ENCODE measurements at places on chromosomes 3 and 15.
A peak's percentile ranks its signal among the peaks of the same experiment; 100 is the strongest.

DNA sequence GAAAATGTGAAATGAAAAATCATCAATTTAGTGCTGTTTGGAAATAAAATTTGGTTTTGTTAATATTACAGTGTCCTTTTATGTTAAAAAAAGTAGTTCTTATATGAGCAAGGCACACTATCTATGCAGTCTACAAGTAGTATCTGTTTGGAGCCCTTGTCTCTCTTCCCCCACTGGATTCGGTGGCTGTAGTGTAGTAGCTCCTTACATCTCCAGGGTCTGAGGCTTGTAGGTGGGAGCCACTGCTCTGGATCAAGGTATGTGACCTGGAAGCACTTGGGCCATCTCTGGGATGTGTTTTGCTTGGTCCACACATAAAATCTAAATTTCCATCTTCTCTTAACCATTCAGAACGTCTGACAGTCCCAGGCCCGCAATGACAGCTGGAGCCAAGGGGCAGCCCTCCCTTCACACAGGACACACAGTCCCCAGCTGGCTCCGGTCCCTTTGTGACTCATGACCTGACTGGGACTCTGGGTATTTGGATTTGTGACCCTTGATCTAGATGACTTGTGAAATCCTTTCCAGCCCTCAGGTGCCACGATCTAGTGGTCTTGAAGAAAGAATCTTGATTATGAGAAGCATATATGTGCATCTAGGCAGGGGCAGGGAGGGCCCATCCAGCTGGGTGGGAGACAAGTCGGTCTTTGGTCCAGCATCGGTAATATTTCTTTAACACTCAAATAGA, 80.0 kb downstream of the USP13 start:
- no peak for DNase-seq

DNA sequence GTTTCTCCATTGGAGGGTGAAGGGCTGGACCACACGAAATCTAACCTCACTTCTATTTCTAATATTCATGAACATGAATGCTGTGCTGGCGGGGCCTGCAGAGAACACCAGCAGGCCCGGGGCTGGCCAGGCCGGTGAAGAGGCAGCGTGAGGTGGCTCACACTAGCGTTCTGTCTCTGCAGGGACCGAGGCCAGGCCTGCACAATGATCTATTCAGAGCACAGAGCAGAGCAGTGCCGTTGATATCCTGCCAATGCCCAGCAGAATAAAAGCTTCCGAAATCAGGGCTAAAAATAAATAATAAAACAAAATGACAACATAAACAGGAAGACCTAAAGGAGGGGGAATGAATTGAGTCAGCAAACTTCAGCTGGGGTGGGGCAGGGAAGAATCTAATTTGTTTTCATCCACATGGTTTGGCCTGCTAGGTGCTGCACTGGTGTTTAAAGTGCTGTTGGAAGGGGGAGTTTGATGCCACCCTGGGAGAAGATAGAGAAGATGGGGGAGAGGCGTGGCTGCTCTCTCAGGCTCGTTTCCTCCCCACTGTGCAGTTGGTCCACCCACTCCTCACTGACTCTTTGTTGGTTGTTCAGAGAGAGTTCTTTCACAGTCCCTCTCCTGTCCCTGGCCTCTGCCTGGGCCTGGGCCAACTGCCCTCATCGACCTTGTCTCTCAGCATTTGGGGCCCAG, 837.1 kb downstream of the AGBL1 start:
- DNase-seq: no peak

DNA sequence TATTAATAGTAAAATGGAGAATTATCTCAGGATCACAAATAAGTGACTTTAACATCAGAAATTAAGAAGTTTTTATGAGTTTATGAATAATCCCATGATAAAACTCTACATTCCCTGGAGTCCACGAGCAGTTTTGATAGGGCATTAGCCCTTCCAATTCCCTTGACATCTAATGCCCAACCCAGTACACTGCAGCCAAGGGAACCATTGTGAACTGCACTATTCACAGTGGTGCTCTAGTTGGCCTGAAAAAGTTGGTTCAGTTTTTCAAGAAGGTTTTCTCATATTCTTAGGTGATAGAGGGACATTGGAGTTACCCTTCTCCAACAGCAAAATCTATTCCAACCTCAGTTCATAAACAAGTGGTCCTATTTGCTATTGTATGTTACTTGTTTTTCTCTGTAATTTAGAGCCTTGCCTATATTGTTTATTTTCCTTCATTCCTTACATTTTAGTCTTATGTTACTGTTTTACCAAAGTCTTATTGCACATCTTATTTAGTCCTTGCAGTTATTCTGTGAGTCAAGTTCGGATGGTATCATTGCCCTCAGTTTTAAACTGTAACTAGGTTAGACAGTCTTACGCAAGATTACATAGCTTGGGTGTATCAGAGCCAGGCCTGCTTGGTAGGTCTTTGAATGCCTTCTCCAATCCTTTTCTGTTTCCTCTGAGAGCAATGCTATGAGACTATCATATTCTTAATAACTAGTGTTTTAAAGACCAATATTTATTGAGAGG, 57.9 kb upstream of the SAMMSON start:
- no peak for DNase-seq

DNA sequence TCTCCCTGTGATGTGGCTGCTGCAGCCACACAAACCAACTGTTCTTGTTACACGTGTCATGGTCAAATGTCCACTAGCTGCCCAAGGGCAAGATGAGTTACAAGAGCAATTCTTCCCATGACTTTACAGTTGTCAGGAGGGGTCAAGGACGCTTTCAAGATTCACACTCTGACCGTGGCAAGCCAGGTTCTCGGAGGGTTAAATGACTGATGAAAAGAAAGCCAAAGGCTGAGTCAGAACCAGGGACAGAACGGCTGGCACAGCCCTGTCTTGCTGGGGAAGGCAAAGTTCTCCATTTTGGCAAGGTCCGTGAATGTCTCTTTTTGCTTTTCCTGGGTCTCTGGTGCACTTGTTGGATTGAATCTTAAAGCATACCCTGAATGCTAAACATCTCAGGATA, 364.5 kb upstream of the ICE2 start:
- no peak for DNase-seq

GRCh38 chr3:115792206-115792955, 169.1 kb downstream of the GAP43 start:
- DNase-seq: no peak

- DNase-seq: no peak
Measured at GRCh38 chr3:100535610-100535943, 43.2 kb downstream of the TMEM45A start.

GRCh38 chr3:109731639-109732473, 394.5 kb upstream of the DPPA4 start:
- DNase-seq: peak; percentile 19

GRCh38 chr15:52295421-52296001, at the start of gene MYO5C:
TSS of gene MYO5C (minus strand) at chr15:52295804. CDS start at chr15:52295636, 168 bp downstream.
- DNase-seq: peak; percentile 80

- peak; percentile 52 for DNase-seq
Measured at GRCh38 chr3:146222204-146223046, 28.5 kb downstream of the PLSCR4 start.

- no peak for DNase-seq
Measured at GRCh38 chr3:79175870-79176269, 591.9 kb downstream of the ROBO1 start.

GRCh38 chr3:156859578-156859977, 33.4 kb downstream of the LEKR1 start:
- DNase-seq: no peak

GRCh38 chr3:191296041-191296541, 33.1 kb upstream of the CCDC50 start:
- no peak for DNase-seq

DNA sequence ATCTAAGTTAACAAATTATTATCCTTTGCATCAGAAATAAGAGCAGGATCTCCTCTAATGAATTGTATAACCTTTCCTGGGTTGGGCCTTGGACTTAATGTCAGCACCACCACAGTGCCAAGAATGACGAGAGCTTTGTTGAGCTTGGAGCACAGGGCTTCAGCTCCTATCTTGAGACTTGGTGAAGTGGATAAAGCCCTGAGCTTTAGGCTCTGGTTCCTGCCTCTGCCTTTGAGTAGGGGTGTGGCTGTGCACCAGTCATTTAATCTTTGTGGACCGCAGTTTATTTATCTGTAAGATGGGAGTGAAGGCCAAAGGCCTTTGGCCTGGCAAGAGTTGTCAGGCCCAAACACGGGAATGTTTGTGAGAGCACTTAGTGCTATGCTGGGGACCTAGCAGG, 162.2 kb downstream of the VGLL4 start:
- DNase-seq: no peak
